ENCODE measurements at places on chromosomes 4 and X.

DNA sequence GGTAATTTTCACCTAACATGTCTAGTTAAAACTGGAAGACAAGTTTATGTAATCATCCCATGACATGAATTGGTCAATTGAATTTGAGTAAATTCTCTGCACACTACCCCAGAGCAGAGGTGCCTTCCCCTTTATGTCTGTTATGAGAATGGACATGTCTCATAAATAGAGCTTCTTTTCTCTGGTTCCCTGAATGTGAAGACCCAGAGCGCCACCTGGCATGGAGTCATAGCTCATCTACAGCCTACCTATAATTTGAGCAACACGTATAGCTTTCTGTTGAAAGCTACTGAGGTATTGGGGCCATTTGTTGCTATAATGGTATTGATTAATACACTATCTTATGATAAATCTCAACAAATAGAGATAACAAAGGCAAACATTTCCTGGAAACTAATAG, 626.5 kb upstream of the GALNTL6 start:
- no peak for DNase-seq

DNA sequence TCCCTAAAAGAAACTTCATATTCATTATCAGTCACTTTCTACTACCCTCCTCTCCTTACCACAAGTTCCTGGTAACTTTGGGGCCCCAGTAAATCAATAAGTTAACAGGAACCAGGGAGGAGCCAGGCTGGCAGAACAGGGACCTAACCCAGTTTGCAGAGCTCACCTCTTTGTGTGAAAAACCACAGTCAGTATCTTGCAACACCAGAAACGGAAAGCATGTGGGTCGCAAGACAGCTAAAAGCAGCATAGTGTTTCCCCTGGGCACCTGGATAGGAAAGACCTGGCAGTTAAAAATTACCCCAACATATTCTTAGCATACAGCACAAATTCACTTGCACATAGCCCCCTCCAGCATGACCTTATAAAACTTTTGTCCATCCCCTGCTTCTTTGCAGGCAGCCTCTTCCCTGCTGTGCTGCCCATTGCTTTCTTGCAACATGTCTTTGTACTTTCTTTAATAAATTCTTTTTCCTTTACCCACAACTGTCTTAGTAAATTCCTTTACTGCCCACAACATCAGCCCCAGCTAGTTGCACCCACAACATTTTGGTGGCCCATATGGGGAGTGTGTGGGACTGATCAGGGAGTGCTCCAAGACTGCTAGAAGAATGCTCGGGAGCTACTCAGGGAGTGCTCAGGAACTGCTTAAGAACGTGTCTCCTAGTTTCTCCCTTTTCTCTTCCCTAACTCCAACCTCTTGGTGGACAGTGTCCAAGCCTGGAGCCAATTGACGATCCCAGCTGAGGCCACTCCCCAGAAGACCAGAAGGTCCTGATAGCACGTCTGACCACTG, 83.4 kb downstream of the MSN start:
- DNase-seq: no peak

GRCh38 chr4:111879539-111879938, 265.7 kb upstream of the FAM241A start:
- DNase-seq: no peak

DNA sequence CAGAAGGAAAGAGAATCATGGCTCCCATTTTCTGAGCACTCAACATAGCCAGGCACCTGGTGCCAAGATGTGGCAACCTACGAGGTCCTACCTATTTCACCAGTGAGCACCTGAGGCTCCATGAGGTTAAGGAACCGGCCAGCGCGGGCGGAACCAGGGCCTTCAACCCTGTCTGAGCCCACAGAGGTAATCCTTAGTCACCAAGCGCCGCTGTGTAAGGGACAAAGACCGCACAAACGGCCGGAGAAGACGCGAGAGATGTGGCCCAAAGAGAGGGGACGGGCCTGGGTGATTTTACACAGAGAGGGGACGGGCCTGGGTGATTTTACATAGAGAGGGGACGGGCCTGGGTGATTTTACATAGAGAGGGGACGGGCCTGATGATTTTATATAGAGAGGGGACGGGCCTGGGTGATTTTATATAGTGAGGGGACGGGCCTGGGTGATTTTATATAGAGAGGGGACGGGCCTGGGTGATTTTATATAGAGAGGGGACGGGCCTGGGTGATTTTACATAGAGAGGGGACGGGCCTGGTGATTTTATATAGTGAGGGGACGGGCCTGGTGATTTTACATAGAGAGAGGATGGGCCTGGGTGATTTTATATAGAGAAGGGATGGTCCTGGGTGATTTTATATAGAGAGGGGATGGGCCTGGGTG, 114.2 kb downstream of the SMIM20 start:
- no peak for DNase-seq

DNA sequence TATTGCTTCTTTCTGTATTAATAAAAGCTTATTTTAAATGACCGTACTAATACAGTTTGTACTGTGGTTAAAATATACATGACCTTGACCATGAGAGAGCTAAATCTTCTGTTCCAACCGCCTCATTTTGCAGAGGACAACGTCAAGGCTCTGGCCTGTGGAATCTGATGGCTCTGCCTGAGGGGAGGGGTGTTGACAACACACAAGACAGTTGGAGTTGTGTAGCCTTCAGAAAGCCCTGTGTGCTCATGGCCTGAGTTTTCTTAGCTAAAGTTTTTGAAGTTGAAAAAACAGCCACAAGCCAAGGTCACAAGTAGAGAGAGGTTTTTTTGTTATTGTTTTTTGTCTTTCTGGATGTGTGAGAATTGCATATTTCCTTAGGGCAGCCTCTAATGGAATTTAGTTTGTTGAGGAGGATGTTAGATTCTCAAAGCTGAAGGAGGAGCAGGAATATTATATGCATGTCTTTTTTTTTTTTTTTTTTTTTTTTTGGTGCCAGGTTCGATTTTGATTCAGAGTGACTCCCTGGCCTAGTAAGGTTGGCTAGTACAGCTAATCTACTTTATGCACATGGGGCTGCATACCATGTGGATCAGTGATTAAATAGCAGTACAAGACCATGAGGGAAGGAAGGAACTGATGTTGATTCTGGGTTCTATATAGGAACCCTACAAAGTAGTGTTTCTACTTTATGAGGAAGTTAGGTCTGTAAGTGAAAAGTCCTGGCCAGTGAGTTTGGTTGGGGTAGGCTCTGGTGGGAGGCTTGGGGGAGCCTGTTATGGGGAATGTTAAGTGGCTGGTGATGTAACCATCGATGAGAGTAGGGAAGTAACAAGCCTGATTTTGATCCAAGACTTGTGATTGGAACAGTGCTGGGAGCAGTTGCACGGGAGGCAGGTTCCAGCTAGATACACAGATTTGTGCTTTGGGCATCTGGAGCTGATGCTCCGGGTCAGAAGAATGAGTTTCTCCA, 20.3 kb downstream of the SMS start:
- no peak for DNase-seq

DNA sequence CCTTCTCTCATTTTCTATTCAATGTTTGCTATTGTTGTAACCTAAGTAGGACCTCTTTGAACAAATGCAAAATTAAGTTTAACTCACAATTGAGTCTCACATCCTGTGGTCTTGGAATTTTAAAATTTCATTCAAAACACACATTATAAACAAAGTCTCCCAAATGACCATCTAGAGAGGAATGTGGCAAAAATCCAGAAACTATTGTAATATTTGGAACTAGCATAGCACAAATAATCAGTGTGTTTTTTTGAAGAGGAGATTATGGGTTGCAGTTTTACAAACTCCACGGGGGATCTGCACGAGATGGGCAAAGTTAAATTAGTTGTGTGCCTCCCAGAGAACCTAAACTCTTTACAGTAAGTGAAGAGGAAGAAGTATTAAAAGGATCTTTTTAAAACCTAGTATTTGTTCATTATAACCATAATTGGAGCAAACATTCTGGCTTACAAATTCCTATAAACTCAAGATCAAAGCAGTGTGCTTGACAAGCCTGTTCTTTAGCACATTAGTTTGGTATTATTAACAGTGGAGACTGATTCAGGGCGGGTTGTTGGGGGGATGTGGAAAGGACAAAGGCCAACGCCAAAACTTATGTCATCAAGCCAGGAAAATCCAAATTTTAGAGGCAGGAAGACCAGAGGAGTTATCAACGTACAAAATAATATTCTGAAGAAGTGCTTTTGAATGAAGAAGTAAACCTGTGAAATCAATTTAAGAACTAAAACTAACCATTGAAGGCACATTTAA, 22.4 kb upstream of the RBPJ start:
- DNase-seq: no peak

DNA sequence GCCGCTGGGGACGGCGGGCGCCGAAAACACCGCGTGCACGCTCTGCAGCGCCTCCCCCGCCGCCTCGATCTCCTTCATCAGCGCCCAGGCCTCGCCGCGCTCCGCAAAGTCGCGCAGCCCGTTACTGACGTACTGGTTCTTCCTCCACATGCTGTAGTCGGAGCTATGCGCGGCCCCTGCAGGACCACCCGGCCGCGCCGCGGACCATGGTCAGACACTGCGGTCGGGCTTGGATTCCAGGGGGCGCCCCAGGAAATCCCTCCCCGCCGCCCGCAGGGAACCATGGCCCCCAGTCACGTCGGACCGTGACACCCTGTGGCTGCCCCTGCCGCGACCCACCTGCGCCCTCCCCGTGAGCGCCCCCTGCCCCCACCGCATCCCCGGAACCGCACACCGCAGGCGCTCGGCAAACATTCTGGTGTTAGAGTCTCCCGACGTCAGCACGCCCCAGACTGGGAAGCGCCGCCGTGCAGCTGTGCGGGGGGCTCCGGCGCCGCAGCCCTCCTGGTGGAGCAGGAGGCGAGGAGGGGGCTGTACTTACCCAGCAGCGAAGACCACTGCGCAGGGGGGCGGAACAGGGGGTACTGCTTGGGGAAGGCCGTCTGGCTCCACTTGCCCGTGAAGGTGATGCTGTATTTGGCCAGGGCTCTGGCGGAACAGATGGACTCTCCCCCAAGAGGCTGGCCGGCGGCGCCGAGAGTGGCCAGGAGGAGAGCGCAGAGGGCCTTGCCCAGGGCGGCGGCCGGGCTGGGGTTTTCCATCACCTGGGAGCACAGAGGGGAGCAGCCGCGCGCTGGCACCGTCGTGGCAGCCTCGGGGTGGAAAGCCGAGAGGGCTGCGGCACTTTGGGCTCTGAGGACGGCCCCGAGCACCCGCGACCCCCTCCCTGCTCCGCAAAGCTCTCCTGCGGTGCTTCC, 814 bp downstream of the SPON2 start:
- no peak for DNase-seq

DNA sequence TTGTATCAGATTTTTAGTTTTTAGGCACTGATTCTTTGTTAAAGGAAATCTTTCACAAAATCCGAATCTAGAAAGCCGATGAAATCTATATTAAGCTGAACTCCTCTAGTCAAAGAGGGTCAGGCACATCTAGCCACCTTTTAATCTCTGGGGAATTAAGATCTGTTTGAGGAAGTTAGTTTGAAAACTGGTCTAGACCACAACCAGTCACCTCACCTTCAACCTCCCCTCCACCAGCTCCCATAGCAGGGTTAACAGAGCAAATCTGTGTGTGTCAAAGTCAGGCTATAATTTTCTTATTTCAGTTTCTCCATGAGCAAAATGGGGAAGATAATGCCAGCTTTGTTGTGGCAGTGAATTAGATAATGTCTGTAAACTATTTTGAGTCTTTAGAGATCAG, 110.0 kb upstream of the IGFBP7 start:
- DNase-seq: no peak

DNA sequence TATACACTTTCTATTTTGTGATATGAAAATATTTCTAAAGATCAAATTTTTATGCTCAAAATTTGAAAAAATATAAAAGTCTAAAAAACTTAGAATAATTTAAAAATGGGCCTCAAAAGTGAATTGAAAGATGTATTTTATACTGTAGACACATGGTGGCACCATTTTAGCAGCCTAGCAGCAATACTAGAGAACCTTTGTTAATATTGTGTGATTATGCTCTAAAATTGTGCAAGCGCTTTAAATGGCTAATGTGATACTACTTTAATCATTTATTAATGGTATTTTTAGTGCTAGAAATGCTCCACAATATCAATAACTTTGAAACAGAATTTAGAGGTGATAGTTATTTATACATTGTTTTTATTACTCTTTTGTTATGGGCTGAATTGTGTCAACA, 3.7 kb upstream of the GUF1 start:
- DNase-seq: no peak
